ENCODE measurements at places on chromosomes 6 and 20.
A peak's percentile ranks its signal among the peaks of the same experiment; 100 is the strongest.

DNA sequence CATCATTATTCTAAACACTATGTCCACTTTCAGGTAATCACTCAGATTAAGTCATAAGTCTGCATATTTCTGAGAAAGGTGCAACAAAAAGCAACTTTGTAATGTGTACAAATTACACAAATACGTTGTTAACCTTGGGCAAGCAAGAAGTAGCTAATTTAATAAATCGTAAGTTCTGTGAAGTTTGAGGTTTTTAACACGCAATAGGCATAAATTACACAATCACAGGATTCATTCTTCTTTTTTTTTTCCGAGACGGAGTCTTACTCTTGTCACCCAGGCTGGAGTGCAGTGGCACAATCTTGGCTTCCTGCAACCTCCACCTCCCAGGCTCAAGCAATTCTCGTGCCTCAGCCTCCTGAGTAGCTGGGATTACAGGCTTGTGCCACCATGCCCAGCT is 57.2 kb upstream of the F13A1 start:
- no peak for DNase-seq

- DNase-seq, result no peak
Measured at GRCh38 chr6:54196905-54197304, 85.7 kb downstream of the MLIP start.

DNA sequence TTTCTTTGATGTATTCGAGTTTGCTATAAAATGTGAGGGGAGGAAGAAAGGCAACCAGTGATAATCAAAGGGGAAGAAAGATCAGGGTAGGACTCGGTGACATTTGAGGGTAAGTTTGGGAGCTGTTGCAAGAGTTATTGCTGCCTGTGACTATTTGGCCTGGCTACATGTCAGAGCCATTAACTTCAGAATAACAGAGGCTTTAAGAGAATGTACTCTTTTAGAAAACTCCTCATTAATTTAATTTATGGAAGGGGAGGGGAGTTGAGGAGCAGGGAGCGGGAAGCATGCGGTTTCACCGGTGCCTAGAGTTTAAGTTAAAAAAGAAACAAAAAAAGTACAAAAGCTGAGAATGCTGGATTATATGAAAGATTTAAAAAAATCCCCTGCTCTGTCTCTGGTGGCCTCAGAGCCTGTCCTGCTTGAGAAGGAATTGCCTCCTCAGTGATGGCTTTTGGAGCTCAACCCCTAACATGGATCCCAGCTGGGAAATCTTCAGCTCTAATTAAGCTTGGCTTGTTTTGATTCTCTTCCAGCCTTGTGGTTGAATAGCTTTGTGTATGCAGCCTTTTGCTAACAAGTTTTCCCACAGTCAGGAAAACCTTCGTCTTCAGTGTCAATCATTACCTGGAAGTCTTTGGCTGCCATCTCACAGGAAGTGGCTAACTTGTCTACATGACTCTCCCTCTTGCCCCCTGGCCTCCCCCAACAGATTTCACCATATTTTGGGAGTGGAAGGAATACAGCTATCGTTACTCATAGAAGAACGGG is 238.2 kb downstream of the SOX4 start:
- no peak for DNase-seq

DNA sequence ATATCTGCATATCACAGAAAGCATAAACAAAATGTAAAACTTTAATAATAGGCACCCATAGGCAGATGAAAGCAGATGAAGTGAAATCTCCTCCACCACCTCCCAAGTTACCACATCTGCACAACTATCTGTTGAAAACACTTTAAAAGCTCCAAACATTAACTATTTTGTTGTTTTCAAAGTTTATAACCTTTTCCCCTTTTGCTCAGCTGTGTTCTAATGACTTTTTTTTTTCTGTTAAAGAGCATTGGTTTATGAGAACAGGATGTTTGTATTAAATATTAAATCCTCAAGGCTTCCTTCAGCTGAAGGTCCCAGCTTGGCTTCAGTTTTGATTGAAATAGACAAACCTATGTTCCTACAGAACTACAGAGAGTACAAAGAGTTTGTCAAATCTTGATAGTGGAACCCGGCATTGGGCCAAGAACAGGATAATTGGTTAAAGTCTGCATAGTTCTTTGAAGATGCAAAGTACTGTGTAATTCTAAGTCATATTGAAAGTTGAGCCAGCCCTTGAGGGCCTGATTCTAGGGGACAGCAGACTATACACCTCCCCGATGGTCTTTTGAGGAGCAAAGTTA is 255.1 kb upstream of the JAG1 start:
- DNase-seq, result no peak

DNA sequence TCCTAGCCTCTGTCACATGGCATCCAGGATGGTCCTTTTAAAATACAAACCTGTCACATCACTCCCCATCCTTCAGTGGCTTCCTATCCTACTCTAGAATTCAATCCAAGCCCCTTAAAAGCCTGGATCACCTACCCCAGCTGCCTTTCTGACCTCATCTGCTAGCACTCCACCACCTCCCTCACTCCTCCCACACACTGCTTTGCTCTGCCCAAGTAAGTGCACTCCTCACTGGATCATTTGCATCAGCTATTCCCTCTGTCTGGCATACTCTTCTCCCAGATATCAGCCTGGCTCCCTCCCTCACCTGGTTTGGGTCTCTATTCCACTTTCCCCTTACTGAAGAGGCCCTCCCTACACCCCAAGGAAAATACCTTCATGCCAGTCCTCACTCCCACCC is 10.5 kb downstream of the C6orf136 start:
- no peak for DNase-seq

DNA sequence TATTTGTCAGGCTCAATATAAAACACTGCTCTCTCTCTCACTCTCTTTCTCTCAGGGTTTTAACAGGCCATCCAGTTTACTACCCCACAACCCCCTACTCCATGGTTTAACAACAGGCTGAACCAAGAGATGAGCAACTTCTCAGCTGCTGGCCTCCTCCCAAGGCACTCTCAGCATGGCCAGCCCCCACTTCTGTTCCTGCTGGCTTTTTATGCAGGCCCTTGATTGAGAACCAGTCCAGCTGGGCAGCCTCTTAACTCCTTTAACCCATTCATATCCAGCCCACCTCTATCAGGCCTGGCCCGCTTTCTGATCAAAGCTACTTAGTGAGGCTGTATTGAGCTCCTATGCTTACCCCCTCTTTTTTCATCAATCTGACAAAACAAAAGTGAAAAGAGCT is 346.8 kb upstream of the POU3F2 start:
- DNase-seq, result no peak

GRCh38 chr6:30238178-30238795 is 25.1 kb upstream of the TRIM26 start:
- DNase-seq, result no peak

GRCh38 chr6:43376551-43376981 is 7.1 kb upstream of the ZNF318 start:
- DNase-seq, result peak; percentile 56

DNA sequence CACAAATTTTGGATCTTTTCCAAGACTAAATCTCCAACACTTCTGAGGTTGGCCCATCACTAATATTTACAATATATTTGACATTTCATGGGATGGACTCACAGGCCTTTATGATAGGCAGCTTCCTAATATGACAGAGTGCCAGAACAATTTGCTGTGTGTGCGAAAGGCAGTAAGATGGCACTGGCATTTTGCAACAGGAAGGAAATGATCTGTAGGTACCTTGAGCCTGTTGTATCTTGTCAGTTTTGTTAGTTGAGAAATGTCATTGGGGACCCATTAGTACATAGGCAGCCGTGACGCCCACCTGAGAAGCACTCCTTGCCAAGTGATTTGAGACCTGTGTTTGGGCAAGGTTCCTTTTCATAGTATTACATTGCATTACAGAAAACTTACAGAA is 153.4 kb upstream of the HEY2 start:
- DNase-seq, result no peak

DNA sequence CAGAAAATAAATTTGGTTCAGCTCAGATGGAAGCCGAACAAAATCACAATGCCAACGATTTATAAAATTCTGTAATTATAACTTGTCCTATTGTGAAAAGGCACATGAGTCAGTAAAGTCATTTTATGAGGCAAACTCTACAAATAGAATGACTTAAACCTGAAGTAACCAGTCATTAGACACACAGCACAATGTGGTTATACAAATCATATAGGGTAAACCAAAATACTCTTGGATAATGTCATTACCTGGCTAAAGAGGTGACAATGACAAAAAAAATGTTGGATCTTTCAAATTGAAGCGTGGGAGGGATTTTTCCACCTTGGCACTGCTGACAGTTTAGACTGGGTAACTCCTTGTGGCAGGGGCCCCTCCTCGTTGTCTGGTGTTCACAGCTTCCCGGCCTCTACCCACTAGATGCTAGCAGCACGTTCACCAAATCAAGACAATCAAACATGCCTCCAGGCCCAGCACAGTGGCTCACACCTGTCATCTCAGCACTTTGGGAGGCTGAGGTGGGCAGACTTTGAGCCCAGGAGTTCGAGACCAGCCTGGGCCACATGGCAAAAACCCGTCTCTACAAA is 5.0 kb downstream of the ANKRD60 start:
- no peak for DNase-seq

DNA sequence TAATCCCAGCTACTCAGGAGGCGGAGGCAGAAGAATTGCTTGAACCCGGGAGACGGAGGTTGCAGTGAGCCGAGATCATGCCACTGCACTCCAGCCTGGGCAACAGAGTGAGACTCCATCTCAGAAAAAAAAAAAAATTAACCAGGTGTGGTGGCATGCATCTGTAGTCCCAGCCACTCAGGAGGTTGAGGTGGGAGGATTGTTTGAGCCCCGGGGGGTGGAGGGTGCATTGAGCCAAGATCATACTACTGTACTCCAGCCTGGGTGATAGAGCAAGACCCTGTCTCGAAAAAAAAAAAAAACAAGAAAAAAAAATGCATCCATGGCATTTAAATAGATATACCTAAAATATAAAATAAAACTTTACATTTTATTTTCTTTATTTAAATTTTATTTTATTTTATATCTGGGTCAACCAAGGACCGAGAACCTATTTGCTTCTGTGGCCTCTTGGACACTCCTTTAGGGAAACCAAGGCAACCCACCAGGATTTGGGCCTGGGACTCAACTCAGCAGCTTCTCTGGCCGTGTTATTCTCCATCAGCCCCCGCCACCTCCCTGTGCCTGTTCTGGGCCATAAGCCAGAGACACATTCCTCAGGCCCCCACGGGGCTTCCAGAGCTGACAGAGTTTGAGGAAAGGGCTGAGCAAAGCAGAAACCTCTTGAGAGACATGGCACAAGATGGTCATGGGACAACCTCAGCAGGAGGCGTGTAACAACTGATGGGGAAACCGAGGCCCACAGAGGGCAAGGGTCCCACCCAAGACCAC is 6.2 kb downstream of the SNTA1 start:
- no peak for DNase-seq

DNA sequence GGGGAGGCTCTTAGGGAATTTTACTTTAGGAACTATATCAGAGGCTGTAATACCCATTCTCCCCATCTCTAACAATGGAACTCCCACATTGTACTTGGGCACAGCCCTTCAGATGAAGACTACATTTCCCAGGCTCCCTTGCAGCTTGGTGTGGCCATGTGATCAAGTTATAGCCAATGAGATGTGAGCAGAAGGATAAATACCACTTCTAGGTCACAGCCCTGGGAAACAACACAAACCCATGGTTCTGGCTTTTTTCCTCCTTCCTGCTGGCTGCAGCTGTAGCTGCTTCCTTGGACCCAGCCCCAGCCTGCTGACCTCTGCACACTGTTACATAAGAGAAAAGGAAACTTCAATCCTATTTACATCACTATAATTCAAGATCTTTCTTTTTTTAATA is 445.9 kb upstream of the JARID2 start:
- DNase-seq, result peak; percentile 28

GRCh38 chr6:137830511-137830911 is 36.5 kb upstream of the TNFAIP3 start:
- DNase-seq, result no peak

DNA sequence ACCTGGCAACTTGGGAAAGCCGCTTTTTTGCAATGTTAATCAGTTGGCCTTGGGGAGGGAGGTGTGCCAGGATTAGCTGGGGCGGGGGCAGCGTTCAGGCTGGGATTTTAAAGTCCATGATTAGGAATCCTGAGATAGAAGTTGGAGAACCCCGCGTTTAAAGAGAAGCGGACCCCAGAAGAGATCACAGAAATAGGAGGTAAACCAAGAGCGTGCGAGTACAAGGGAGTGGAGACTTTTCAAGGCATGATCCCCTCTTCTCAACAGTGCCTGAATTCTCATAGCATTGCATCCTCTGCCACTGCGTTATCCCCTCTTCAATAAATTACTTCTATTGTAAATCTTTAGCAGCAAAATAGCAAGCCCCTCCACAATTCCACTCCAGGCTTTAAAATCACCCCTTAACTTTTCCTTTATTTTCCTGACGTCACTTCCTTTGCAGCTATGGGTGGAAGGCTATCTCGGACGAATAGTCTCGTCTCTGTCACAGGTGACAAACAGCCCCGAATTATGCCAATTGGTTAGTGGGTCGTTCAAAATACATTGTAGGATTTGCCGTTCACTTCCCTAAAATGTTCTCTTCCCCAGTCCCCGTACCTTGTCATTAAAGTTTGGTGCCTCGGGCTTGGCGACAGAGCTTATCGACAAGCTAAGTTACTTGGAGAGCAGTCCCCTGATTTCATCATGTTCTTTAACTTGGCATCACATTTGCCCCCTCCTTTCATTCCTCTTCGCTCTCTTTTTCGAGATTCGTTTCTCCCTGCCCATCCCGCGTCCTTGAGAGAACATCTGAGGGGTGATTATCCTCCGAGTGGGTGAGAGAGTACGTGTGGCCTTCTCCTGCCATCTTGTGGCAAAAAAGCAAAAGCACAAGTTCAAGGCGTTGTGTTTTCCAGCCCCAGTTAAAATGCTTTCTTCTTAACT is 17.1 kb downstream of the OR2B2 start:
- no peak for DNase-seq

DNA sequence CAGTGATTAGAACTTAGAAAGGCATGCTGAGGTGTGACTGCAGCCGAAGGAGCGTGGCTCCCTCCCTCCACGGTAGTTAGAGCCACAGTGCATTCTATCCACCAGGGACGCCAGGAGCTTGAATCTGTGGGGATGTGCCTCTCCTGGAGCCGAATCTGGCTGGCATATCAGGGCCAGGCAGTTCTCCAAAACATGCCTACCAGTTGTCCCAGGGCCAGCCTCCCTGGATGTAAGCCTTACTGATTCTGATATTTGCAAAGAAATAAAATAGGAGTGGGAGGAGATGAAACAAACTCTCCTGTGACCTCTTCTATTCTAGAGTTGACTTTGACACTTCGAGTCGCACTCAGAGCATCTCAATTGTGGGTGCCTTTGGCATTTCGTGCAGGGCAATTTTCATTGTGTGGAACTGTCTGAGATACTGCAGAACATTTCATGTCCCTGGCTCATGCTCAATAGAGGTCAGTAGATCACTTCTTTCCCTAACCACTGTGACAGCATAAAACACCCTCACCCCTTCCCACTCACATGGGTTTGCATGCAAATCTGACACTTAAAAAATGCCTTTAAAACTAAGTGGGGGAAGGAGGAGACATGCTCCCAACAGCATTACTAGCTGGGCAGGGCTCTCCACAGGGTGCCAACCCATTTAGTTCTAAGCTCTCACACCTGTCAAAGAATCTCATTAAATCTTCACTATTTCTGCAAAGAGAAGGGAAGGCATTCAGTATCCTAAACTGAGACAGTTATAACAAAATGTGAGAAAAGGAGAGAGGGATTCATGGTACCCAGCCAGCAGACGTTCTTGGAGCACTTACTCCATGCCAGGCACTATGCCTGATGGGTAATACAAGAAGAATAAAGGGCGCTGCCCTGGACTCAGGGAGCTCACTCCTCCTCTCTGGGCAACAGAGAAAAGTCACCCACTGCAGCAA is 378.9 kb downstream of the PREX1 start:
- DNase-seq, result no peak

GRCh38 chr20:63072231-63072791 is 65.5 kb upstream of the BHLHE23 start:
- DNase-seq, result no peak
